Stimulated activated CD8-positive, alpha-beta memory T cell treated with anti-CD3 and anti-CD28 coated beads, Interleukin-4, amount 100 ng/mL, for 1 hour (primary cell): ENCODE measurements at places on chromosomes 6 and 20.

GRCh38 chr6:108667993-108668392 is 107.3 kb downstream of the FOXO3 start:
- no peak for DNase-seq

DNA sequence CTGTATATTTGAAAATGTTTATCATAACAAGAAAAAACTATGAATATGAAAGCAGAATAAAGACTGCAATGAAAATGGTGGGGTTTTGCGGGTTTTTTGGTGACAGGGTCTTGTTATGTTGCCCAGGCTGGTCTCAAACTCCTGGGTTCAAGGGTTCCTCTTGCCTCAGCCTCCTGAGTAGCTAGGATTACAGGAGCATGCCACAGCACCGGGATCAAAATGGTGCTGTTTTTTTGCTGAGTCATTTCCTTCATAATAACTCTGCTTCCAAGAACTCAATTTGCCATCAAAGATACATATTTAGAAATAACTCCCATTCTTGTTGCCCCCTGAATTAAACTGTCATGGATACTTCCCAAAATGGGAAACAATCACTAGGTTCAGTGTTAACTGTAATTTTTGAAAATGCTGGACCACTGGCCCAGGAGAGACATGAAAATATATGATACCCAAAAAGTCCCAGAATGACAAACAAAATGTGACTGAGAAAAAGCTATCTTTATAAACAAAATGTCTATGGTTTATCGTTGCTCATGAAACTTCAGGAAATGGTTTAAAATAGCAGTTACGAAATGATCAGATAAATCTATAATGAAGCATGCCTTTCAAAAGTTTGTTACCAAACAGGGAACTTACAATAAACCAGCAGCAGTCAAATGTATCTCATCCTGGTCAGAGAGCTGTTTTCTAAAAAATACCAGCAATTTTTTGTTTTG is 32.2 kb downstream of the ILRUN start:
- DNase-seq = no peak

- no peak for DNase-seq
These were observed 152.6 kb upstream of the PRND start for GRCh38 chr20:4569092-4569491.

DNA sequence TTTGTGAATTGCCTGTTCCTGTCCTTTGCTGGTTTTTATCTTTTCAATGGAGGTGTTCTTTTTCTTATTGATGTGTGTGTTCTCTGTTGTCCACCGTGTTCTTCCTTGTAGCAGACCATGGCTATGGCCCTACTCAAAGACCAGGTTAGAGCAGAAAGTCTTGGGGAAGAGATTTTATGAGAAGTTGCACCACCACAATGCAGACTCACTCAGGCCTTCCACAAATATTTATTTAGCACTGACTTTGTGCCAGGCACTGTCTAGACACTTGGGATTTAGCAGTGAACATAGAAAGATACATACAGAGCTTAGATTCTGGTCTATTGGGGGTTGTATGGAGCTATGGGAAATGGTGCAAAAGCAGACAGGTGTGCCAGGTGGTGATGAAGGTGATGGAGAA is 98.8 kb downstream of the DTD1 start:
- no peak for DNase-seq

- peak; percentile 25 for DNase-seq
These were observed 34.3 kb upstream of the ZBP1 start for GRCh38 chr20:57654363-57654997.

- DNase-seq = no peak
These were observed 531.4 kb upstream of the RNF217 start for GRCh38 chr6:124430740-124431318.

DNA sequence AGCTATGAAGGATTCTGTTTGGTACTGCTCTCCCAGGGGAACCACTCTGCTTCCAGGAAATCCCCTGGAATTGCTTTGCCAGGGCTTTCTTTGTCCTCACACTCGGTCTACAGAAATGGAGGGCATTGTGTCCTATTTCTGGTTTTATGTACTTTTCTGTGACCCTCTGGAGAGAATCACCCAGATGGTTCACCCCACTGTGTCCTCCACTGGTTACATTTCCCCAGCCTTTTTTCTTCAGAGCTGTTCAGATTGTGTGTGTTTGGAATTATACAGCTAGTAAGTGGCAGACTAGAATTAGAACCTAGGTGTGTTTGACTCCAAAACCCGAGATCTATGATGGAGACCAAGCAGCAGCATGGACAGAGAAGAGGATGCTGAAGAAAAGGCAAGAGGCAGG is 80.8 kb downstream of the CD164 start:
- no peak for DNase-seq

DNA sequence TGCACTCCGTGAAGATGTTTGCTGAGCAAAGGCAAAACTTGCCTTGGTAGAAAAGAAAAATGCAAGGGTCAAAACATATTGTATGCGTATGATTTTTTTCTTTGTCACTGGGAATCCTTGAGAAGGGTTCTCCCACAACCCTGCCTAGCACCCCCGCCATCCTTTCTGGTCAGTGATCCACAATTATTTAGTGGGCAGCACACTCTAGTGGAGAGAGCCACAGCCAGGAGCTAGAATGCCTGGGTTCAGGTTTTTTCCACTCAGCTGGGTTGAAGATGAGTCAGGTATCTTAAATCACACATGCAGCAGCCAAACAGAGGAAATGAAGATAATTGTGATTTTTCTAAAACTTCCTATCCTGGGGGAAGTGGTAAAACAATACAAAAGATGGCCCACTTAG is 243.1 kb downstream of the PKHD1 start:
- no peak for DNase-seq

- DNase-seq = no peak
These were observed 627.9 kb downstream of the PRKN start for GRCh38 chr6:162099685-162100084.

DNA sequence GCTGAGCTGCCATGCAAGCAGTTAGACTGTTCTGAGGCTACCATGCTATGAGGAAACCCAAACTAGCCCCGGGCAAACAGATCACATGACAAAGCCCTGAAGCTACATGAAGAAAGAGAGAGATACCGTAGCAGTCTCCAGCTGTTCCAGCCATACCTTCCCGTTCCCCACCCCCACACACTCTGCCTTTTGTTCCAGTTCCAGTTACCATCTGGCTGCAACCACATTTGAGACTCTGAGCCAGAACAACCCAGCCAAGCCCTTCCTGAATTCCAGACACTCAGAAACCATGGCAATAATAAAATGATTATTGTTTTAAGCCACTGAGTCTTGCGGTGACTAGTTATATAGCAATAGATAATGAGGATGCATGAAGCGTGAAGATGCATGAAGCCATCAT is 28.3 kb downstream of the RIN2 start:
- no peak for DNase-seq

DNA sequence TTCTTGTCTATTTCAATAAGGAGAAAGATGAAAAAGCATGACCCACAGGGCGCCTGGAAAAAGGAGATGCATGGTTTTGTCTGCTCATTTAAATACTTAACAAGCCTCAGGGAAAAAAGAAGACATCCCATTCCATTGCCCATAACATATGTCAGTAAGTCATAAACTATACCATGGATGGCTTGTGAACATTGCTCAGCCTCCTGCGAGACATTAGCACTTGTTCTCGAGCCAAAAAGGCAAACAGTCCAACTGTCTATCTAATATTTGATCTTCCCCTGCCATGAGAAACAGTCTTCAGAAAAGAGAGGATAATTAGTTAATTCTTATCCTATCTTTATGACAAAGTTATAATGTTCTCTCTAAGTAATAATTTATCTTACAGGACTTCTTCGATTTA is 527.4 kb downstream of the HACE1 start:
- DNase-seq = no peak

GRCh38 chr6:151089978-151090377 is 149.8 kb upstream of the AKAP12 start:
- DNase-seq = no peak

DNA sequence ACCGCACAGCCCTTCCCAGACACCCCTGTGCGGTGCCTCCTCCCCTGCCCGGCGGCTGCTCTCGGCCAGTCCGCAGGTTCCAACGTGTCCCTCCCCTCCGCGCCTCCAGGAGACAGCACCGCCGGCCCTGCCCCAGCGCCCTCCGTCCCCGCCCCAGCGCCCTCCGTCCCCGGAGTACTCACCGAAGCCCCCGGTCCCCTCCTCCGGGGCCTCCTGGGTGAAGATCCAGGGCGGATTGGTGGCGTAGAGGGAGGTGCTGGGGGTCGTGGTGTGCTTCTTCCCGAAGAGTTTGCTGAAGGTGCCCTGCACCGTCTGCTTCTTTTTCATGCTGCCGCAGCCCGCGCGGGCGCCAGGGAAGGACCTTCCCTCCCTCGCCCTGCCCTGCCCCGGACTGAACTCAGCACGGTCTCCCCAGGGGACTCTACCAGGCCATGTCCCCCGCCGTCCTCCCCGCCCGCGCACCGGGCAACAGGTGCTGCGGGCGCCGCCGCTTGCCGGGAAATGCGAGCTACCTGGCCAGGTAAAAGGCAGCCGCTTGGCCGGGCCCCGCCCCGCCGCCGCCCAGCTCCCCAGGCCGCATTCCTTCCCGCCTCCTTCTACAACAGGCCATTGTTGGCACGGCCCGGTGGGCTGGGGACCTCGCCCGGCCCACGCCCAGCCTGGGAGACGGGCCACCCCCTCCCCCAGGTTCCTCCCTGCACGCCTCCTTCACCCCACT is at the start of gene C6orf132:
TSS of gene C6orf132 (minus strand) at position 503 of the 718 bp plus-strand sequence. CDS start at position 327, 176 bp downstream.
- no peak for DNase-seq

DNA sequence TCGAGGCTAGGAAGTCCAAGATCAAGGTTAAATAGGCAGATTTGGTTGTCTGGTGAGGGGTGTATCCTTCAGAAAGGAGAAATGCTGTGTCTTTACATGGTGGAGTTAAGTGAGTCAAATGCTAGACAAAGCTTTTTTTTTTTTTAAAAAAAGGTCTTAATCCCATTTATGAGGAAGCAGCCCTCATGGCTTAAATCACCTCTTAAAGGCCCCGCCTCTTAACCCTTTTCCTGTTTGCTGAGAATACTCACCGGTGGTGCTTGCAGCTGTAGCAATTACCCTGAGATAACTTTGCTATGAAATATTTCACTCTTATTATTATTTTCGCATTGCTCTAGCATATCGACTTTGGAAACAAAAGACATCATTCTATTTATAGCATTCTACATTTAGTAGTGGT is 30.8 kb downstream of the FBXO30 start:
- no peak for DNase-seq

DNA sequence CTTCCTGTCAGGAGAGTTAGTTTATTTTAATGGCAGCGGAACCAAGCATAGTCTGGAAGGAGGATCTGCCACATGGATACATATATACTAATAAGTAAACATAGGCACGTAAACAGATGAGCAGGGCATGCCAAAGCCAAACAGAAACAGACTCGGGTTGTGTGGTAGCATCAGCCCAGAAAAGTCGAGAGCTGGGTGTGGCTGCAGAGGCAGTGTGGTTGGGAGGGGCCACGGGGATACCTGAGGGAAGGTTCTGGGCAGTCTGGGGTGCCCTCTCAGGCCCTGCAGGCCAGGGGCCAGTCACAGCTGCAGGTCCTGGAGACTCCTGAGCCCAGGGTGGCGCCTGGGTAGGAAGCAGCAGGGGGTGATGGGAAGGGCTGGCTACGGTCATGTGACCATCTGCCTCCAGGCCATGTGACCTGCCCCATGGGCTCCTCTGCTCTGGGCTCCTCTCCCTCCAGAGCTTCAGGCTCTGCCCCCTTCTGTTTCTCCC is 42.8 kb upstream of the MRPS10 start:
- DNase-seq = no peak

DNA sequence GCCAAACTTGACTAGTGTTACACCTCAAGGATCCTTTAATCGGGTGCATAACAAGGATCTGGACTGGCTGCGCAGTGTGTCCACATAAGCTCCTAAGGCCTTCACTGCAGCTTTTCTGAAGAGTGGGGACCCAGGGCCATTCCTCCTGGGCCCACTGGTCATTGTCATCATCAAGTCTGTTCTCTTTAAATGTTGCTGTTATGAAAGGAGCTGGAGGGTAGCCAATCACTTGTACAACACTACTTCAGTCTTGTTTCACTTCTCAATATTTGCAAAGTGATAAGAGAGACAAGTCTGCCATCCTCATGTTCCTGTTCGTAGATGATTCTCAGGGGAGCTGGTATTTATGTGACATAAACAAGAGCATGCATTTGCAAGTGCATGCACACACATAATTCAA is 149.8 kb downstream of the SYNDIG1 start:
- no peak for DNase-seq

DNA sequence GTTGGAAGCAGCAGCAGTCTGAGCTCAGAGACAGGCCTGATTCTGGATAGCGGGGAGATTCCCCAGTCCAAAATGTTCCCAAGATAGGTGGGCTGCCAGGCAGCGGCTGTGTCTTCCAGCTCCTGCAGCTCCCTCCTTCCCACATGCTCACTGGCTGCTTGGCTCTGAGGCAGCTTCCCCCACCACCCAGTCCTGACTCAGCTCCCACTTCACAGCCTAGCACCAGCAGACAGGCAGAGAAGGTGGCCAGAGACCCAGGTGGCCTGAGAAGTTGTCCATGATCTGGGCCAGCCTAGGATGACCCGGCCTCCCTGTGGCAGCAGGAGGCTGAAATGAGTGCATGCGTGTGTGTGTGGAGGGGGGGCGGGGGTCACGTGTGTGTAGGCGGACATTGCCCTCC is 94.9 kb downstream of the MDGA1 start:
- no peak for DNase-seq

DNA sequence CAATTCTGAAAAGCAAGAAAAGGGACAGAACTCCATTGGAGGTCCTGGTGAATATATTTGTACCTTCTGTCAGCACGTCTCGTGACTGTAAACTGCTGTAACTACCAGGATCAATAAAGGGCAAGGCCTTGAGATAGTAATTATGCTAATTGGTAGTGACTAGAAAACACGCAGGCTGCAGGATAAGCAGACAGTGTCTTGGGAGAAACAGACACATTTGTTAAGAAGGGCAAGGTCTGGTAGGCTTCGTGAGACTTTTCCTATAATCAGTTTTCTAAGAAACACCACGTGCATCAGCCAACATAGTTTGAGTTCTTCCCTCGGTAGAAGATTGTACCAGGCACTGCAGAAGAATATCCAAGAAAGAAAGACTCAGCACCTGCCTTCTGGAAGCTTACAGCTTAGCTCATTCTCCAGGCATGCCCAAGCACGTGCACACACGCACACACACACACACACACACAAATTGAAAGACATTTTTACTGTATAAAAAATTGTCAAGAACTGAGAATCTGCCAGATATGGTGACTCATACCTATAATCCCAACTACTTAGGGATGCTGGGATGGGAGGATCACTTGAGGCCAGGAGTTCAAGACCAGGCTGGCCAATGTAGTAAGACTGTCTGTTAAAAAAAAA is 167.0 kb upstream of the SASH1 start:
- DNase-seq = no peak

- DNase-seq = no peak
These were observed 71.7 kb upstream of the TRAF3IP2 start for GRCh38 chr6:111677249-111677990.

DNA sequence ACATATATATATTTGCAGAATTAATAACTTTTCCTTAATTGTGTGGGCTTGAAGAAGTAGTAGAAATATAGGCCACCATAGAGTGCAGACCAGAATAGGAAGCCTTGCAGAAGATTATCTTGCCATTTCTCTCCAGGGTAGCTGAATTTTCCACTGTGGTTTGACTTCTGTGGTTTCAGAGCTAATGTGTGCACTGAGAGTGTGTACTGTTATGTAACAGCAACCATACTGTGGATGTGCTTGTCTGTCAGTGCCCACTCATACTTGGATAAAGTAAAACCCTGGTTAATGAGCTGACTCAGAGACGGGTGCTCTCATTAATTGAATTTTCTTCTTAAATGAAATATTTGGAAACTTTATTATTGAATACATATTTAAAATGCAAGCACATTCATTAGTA is 57.2 kb downstream of the CEP43 start:
- no peak for DNase-seq

- DNase-seq = no peak
These were observed 16.0 kb downstream of the KIF13A start for GRCh38 chr6:17971128-17972073.

- no peak for DNase-seq
These were observed 1.5 kb upstream of the COL9A3 start for GRCh38 chr20:62815066-62815991.
